M059J (cell line): ENCODE measurements at places on chromosomes 2 and 18. TPM values are rescaled to one million over a fixed set of nuclear protein-coding genes. Genes with fewer than 3 reads are reported as not detected.
A peak's percentile ranks its signal among the peaks of the same experiment; 100 is the strongest.

- DNase-seq: no peak
Observed at GRCh38 chr2:98377544-98377943, 31.3 kb downstream of the CNGA3 start.

DNA sequence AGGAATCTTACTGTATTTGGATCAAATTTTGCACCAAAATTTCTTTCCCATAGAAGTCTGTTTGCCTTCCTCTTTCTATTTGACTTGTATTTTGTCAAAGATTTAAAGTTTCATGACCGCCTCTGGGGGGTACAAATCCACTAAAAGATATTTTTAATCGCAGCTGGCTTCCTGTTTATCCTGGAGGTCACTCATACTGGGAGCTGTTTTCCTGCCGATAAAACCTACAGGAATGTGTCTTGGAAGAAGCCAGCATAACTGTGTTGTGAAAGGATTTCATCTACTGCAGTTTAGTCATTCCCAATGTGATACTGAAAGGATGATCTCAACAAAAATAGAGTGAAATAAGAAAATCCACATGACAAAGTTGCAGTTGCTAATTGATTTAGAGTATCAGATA lies 184.0 kb downstream of the RIT2 start:
- peak; percentile 80 for DNase-seq

The CFAP221 gene
- 0.12 TPM in 1 of 2 replicates, not detected in the other for total RNA-seq

- DNase-seq: no peak
Observed at GRCh38 chr2:66576311-66576560, 141.3 kb downstream of the MEIS1 start.

GRCh38 chr18:78576967-78577366 lies 402.7 kb upstream of the SALL3 start:
- DNase-seq: no peak

DNA sequence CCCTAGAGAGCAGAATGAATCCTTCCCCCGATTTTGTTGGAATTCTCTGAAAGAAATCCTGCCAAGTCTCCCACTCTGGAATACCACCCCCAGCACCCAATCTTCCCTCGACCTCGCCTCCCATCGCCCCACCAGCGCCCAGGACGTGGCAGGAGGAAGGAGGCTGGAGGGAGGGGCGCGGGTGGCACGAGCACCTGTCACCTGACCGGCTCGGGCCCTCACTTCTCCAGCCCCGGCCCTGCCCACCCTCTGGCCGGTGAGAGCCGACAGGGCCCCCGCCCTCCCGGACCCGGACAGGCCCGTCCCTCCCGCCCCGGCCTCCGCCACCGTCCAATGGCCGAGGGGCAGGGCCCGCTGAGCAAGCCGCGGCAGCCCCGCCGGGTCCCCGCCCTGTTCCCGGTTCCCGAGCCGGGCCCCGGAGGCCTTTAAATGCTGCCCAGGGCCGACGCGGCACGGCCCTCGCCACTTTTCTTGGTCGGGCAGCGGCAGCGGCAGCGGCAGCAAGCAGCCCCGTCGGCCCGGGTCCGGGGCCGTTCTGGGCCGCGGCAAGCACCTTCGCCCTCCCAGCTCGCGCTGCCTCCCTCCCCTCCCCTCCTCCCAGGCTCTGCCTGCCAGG lies at the start of gene LGALSL:
Gene LGALSL, plus strand, starts transcription at position 393 of the 616 bp plus-strand sequence. CDS start 384 bp downstream, outside the sequence.
- DNase-seq: peak; percentile 36

- peak; percentile 53 for DNase-seq
Observed at GRCh38 chr2:218631837-218632236, 24.1 kb downstream of the PLCD4 start.

DNA sequence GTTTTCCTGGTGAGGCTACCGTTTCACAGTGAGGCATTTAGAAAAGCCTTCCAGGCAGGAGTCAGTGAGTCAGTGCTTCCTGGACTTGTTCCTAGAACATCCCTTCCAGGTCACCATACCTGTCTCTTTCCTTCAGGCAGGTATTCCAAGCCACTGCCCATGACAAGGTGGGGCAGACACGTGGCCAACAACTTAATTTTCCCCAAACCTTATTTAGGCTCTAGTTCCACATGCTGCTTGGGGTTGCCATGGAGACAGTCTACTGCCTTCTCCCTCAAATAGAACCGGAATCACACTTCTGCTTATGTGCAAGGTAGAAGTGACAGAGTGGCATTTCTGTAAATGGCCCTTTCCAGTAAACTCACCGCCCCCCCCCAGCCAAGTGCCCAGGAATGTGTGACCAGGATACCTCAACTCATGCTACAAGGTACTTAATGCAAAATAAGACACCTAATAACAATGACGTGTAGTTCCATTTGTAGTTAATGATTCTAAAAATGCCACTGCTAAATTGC lies 258.3 kb downstream of the PRKCE start:
- DNase-seq: peak; percentile 48

The CD8A gene
- not detected in 2 replicates for total RNA-seq

The GREB1 gene
- total RNA-seq: 0.12 and 0.39 TPM in 2 replicates

DNA sequence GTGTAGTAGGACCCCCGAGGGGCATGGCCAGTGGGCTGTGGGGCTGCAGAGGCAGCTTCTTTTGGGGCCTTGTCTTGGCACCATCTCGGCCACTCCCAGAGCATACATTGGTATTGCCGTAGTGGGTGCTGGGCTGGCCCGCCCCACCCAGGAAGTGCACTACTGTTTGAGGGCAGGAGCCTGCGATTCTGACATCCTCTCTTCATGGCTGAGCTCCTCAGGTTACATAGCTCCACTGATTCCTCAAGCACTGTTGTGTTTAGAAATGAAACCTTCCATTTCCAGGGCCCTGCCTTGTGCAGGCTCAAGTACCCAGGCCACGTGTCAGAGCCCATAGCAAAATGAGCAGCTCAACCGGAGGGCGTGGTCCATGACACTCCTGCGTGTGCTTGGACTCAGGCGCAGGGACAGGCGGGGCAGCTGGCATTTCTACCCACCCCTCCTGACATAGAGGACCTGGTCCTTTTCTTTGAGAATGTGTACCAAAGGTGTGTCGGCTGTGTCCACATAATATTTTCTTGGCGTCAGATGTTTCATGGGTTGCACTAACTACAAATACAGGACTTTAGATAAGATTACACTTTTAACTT lies 67.9 kb downstream of the DGKD start:
- DNase-seq: no peak

DNA sequence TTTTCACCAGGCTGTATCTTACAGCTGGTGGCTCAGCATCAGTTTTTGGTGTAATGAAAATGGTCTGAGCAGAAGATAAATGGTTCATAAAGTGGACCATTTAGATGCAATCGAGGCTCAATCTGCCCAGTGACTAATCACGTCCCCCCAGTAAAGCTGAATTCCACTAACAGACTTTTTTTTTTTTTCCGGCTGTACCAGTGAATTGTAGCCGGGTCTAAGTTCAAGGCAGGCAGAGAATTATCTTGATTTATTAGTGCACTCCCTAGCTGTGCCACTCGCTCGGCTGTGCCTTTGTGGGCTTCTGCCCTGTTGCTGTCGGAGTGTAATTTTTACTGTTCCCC lies 215.1 kb upstream of the POU3F3 start:
- no peak for DNase-seq

The SP110 gene
- total RNA-seq: 71.1 and 93.4 TPM in 2 replicates

GRCh38 chr2:216777637-216778273 lies 82.1 kb downstream of the TNP1 start:
- peak; percentile 73 for DNase-seq

DNA sequence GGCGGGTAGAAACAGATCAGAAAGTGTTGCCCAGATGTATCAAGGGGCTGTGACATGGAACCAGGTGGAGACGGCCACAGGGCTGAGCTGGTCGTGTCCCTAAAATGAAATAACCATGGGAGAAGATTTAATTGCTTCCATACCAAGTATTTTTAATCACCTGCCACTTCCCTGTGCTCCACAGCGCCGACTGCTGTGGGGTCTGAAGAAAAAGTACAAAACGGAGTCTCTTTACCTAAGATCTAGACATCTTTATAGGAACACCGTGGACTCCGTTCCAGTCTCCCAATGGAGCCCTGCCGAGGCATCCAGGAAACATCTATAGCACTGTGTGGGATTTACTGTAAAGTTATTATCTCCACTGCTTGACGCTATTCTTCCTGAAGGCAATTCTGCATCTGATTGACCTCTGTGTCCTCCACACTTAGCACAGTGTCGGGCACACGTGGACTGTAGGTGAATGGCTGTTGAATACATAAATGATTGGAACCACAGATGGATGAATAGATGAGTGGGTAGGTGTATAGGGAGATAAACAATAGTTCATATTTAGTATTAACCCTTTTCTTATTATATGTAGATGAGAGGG lies 21.6 kb upstream of the GYPC start:
- DNase-seq: peak; percentile 8
